ENCODE measurements at places on chromosomes 1 and 21.

DNA sequence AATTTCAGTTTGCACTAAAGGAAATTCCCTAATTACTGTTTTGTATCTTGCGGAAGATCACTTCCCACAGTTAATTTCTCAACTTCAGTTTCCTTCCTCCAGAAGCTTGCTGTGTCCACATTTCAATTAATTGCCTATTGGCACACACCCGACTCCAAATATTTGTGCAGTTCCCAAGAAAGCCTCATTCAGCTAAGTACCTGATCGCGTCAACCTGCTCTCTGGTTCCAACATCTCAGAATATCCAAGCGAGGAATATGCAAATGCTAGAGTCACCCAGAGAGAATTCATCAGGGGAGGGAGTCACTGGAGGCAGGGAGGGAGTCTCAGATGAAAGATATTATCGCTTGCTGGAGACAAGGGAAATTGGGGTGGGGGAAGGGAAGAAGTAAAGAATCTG, 351.3 kb downstream of the RRAGC start:
- DNase-seq, result no peak

DNA sequence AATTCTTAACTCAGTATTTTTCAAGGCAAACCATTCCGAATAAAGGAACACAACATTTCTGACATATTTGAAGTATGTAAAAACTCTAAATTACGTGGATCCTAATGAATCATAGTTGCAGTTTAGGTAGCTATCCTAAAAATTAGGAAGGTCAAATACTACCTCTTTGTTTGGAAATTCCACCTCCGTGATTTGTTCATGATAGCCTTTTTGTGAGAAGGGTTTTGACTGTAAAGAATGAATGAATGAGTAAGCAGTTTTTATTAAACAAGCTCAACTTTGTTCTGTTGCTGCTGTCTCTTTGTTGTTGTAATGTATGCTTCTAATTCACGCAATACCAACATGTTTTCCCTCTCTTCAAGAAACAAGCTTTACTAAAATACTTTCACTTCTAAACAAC, 840.4 kb downstream of the USP25 start:
- DNase-seq, result no peak

GRCh38 chr1:117007719-117008013, 6.1 kb downstream of the CD101 start:
- no peak for DNase-seq

- DNase-seq, result no peak
Measured at GRCh38 chr1:229753764-229754551, 127.9 kb downstream of the URB2 start.

GRCh38 chr1:63595435-63595834, 2.2 kb downstream of the PGM1 start:
- no peak for DNase-seq

DNA sequence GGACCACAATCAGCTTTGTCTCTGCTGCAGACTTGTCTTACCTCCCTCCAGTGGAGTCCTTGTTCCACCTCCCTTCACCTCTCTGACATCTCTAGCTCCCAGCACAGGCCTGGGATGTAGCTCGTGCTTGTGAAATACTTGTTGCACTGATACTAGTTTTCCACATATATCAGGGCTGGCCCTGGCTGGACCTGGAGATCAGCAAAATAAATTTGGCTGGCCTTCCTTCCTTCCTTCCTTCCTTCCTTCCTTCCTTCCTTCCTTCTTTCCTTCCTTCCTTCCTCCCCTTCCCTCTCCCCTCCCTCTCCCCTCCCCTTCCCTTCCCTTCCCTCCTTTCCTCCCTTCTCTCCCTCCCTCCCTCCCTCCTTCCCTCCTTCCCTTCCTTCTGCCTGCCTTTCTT, 196.5 kb downstream of the HIVEP3 start:
- DNase-seq, result no peak

DNA sequence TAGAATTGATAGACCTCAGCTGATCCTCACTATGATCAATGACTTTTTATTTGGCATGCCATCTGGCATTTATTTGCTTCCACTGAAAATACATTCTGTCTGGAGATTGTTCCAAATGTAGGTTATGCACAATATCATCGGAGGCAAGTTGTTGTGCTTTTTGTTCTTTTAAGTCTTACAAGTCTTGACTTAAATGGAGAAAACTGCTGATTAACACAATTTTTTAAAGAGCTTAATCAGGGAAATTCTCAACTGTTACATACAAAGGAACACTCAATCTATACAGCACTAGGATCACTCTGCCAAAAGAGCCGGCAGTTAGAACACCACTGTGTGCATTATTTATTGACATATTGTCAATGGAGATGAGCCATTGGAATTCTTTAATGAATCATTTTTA, 19.2 kb downstream of the CYYR1 start:
- DNase-seq, result no peak

DNA sequence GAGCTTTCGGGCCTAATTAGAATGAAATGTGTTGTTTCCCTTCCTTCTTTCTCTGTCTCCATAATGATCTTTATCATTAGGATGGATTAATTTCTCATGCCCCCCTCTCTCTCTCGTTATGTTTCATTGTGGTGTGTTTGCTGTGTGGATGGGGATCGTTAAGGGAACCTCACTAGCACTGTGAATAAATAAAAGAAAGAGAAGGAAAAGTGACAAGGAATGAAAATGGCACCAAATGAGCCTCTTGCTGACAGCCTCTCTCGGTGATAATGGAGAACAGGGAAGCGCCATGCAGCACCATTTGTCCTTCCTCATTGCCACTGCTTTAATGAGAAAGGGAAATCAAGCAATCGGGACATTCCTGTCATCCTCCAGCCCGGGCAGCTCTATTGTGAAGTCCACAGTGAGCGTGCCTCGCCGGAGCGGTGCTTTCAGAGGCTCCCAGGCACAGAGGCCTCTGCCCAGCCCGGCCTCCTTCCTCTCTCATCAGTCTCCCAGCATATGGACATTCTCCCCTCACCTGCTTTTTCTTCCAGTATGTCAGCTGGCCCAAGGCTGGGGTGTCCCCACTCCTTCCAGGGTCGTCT, 265.7 kb upstream of the TMEM51 start:
- no peak for DNase-seq

- no peak for DNase-seq
Measured at GRCh38 chr1:56719171-56719570, 74.1 kb downstream of the PRKAA2 start.

- DNase-seq, result no peak
Measured at GRCh38 chr1:160030657-160031364, 979 bp downstream of the PIGM start.

DNA sequence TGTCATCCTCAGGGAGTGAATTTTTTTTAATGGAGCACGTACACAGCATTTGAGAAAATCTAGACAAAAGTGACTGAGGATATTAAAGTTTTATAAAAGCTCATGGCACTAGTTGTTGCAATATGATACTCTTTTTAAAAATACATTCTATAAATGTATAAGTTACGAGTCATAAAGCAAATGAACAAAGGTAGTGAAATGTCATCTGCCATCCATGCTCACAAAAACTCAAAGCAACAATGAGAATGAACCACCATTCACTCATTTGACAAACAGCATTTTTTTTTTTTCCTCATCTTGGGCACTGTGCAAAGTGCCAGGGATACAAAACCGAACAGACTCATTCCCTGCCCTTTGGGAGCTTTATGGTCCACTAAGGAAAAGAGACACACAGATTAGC, 38.7 kb downstream of the GPR137B start:
- peak; percentile 21 for DNase-seq

- no peak for DNase-seq
Measured at GRCh38 chr1:204457666-204458065, 36.9 kb downstream of the PIK3C2B start.

GRCh38 chr1:88730132-88730675, 46.1 kb downstream of the PKN2 start:
- no peak for DNase-seq

GRCh38 chr1:115793162-115793561, 24.6 kb upstream of the CASQ2 start:
- no peak for DNase-seq

DNA sequence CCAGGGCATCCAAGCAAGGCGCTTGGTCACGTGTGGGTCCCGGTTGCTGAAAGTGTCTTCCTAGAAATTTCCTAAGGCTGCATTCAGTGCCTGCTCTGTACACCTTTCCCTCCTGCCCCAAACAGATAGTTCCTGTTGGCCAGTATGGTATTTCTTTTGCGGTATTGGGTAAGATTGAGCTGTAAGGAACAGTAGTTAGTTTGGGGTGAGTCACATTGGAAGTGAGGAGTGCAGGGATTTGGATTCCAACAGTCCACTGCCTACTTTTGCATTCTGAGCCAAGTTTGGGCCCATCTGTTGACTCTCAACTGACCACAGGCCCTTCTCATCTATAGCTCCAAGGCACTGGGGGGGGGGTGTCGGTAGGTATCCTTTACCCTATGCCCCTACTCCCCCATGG, 83.4 kb downstream of the MAP3K21 start:
- DNase-seq, result no peak

GRCh38 chr1:37726751-37727585, 34.7 kb downstream of the CDCA8 start:
- no peak for DNase-seq

DNA sequence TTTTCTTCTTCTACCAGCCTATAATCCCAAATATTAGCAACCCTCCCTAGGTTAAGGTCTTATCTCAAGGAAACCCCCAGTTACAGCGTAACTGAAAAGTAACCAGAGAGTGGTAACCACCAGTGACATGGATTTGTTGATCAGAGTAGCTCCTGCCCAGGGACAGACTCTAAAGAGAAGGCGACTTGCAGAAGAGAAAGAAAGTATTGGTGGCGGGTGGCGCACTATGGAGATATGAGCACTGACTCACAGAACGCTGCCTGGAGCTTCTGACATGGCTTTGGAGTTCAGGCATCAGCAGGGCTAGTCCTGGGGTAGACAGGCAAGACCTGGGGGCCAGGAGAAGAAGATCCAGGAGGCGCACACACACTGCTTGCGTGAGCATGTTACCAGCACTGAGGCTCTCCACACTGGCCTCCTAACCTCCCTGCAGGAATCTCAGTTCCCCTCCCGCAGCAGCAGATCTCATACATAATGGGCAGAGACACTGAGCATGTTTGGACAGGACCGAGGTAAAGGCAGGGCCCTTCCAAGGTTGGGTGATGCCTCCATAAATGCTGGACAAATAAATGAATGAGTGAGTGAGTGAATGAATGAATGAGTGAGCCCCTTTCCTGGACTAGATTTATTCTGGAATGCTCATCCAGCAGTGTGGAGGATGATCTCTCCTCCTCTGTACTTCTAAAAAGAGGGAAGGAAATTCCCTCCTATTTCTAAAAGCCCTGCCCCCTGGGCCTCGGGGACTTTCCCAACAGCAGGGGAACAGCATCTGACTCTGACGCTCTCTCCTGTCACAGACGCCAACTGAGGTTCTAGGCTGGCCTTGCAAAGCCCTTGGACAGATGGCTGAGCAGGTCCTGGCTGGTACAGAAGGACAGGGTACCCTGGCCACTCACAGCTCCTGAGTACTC, 175.5 kb downstream of the CLIC6 start:
- DNase-seq, result no peak

GRCh38 chr1:1561801-1562470, 12.7 kb downstream of the SSU72 start:
- no peak for DNase-seq

GRCh38 chr1:165905853-165906252, 78.4 kb downstream of the UCK2 start:
- DNase-seq, result no peak

GRCh38 chr1:55751776-55752175, 536.6 kb upstream of the USP24 start:
- DNase-seq, result peak; percentile 15

DNA sequence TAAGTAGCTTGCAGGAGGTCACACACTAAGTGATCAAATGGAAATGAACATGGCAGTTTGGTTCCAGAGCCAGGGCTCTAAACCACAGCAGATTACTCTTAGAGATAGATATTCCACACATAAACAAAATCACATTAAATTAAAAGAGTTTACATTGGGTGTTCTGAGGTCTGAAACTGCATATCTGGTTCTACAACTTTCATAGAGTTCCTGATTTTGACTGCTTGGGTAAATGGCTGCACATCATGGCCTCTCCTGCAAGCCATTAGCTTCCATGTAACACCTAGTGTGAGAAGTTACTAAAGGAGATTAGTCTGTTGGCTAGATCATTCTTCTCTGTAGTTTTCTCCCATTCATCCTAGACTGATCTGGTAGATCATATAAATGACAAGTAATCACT, 12.8 kb upstream of the XCL2 start:
- no peak for DNase-seq

DNA sequence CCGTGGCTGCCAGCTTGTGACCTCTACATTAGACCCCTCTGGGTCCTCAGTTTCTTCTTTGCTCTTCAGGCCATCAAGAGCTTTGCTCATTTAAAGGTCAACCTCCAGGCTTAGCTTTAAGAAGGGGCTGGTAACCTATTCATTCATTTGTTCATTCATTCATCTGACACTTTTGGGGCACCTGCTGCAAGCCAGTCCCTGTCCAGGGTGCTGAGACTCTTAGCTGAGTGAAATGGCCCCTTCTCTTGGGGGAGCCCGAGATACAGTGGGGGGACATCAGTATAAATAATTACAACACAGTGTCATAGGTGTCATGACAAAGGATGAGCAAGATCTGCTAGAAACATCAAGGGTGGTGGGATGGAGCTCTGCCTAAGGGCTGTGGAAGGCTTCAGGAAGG, 10.5 kb upstream of the TTC4 start:
- no peak for DNase-seq

DNA sequence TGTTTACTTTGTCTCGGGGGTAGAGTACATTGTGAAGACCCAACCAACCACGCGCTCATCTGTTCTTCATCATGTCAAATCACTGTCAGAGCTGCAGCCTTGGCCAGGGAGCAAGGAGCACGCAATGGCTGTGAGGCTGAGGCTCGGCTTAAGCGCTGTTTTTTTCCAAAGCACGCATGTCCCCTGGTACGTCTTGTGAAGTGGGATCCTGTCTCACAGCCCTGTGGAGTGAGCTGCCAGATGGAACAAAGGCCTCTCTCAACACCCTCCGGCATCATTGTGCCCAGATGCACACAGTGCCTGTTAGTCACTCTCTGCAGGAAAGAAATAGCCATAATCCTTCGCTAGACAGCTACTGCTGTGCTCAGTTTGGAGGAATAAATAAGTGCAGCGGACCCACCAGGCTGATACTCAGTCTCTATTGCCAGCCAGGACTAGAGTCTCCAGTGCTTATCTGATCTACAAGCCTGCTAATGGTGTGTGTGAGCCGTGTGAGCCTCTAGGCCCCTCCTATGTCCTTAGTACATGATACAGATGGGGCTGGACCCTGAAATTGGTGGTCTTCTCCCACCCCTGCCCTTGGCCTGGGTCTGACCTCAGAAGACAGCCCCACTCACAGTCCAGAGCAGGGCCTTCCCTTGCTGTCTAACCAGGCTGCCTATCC, 91.3 kb upstream of the COA6 start:
- no peak for DNase-seq

DNA sequence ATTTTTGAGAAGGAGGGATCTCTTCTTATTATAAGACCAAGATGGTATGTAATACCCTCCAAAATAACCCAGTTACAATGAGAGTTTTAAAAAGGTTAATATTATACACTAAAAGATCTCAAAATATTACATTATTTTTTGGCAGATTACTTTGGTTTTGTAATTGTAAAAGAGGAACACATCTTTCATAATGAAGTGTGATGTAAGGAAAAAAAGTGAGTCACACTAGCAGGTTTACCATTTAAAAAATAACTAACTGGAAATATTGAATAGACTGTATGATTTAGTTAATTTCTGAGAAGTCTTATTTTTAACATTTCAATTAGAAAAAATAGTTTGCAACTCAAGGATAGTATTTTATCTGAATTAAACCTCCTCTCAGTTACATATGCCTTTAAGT, 1.1 kb downstream of the F5 start:
- DNase-seq, result no peak

GRCh38 chr1:239989990-239990389, 101.7 kb upstream of the FMN2 start:
- DNase-seq, result no peak

- DNase-seq, result no peak
Measured at GRCh38 chr1:235455097-235455496, 49.2 kb downstream of the B3GALNT2 start.

- no peak for DNase-seq
Measured at GRCh38 chr1:205076245-205076761, 8.0 kb downstream of the TMEM81 start.
